Stimulated activated CD4-positive, alpha-beta T cell treated with anti-CD3 and anti-CD28 coated beads, Interleukin-1b, Interleukin-23, amount 100 ng/mL, for 1 hour (primary cell): ENCODE measurements at places on chromosomes 7 and 10.

GRCh38 chr10:123870260-123870659 is 21.3 kb downstream of the CPXM2 start:
- no peak for DNase-seq

GRCh38 chr7:50197549-50197948 is 104.5 kb upstream of the ZPBP start:
- peak; percentile 33 for DNase-seq

- DNase-seq, result no peak
Measured at GRCh38 chr7:151104411-151105235, 18.3 kb downstream of the AGAP3 start.

GRCh38 chr7:42012786-42013360 is 224.1 kb downstream of the GLI3 start:
- DNase-seq, result no peak

DNA sequence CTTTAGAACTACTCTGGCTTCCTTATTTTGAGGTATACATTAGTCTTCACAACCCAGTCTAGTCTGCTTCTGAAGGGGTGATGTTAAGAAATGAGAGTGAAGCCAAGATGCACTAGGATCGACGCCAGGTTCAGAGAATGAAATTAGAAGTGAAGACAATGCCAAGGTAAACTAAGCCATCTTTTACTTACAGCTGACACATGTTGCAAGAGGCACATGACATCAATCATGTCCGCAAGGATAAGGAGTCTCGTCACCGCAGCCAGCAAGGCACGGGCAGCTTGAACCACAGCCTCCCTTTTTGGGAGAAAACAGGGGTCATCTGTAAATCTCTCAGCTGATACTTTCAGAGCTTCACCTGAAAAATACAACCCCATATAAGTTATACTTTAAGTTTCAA is 156.7 kb downstream of the CTNNA3 start:
- DNase-seq, result no peak

DNA sequence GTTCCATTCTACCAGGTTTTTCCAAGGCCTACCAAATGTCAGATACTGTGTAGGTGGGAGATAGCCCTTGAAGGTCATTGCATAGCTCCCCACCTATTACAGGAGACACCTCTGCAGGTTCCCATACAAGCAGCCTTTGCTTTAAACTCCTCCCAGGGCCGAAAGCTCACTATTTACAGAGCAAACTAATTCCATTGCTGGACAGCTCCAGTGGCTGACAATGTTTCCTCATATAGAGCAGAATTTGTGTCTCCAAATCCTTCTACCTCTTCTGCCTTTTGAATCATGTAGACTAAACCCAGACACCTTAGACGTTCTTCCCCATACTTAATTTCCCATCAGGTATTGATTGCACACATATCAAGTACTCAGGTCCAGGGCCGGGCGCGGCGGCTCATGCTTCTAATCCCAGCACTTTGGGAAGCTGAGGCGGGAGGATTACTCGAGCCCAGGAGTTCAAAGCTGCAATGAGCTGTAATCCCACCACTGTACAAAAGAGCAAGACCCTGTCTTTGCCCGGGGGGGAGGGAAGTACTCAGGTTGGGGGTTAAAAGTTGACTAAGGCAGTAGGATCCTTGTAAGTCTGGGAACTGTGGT is 2.1 kb downstream of the CNNM1 start:
- DNase-seq, result no peak
